ENCODE measurements at places on chromosomes 11 and 22.

DNA sequence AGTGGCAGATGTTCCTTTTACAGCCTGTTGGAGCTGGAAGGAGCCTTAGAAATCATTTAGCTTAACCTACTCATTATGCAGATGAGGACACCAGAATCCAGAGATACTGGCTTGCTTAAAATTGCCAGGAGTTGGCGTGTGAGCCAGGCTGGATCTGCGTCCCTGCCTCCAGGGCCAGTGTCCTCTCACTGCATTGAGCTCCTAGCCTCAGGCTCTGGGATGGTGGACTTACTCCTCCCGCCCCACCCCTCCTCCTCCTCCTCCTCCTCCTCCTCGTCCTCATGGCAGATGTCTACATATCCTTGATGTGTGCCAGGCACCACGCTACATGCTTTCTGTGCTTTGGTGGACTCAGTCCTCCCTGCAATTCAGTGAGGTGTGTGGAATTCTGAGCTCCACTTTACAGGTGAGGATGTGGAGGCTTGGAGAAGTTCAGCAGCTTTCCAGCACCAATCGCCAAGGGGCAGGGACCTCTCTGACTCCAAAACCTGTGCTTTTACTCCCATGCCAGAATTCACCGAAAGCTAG lies 24.1 kb downstream of the ADAMTS15 start:
- no peak for DNase-seq

DNA sequence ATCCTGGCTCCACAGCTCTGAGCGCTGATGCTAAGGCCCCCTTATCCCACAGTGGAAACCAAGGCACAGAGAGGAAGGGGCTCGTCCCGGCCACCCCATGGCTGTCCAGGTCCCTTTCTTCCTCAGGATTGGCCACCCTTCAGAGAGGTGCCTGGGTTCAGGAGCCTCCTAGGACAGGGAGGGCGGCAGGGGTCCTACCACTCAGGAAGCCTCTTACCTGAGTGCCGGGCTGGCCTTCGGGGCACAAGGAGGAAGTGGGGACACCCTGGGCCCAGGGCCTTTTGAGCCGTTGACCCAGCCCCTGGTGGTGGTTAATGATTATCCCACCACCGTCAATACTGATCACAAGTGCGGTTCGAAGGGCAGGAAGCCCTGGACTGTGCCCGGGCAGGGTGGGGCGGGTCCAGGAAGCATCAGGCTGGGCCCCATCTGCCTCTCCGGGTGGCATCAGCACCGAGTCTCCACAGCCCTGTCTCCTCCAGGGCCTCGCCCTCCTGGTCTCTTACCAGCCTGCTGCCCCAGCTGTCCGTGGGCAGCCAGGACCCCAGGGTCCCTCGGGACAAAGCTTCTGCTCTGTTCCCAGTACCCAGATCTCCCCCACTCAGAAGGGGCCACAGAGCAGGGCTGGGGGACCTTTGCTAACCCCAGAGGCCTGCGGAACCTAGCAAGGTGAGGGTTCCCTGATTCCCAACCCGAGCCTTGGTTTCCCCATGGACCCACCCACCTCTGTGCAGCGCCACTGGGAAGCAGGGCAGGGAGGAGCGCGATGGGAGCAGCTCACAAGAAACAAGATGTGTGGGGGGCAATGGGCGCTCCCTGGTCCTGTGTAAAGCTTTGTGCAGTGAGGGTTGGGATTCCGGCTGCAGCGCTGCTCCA lies 15.0 kb upstream of the EHD1 start:
- DNase-seq: no peak

- DNase-seq: no peak
Observed at GRCh38 chr11:64245401-64245796, 1.3 kb downstream of the PPP1R14B start.

DNA sequence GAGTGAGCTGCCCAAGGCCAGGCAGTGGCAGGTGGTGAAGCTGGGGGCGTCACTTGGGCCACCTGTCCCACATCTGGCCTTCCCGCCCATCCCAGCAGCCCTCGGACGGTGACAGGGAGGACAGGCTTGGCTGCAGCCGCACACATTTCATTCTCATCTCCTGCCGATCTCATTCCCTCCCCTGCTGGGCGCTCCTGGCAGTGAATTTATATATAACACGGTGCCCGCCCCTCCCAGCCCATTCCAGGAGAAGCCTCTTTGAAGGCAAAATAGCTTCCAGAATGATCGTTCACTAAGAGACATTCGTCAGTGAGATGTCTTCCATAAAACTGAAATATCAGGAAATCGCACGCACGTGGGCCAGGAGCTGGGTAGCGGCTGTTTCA lies 861.3 kb downstream of the TBC1D22A start:
- no peak for DNase-seq

DNA sequence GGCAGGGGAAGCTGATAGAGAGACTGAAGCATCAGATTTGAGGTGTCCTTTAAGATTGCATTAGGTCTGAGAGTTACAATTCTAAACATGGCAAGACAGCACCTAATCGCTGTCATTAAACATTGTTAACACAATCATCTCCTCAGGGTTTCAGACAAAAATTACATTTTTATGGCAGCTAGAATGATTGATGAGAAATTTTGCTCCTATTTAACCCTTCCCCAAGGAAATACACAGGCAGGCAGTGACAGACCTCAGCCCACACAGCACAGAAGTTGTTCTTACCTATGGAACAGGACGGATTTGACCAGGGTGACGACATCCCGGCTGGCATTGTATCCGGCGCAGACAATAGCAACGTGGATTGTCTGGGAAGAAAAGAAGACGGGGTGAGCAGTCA lies 294.3 kb downstream of the LARGE1 start:
- DNase-seq: no peak

GRCh38 chr11:62788991-62789390 lies 1.8 kb downstream of the TMEM179B start:
- no peak for DNase-seq

DNA sequence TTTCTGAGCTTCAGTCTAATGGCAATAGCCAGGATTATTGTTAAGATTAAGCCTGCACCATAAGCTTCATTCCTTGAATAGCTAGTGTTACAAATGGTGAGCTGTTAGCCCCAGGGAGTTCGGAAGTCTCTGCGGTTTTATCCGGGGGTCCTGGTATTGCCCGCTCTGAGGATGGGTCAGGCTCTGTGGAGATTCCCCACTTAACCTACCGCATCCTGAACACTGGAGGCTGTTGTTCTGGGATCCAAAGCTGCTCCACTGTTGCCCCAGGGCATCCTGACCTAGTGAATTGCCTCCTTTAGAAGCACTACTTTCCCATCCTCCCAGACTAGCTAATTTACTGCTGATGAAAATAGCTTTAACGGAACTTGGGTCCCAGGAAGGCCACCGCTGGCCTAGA lies 14.5 kb upstream of the PEX26 start:
- no peak for DNase-seq

GRCh38 chr11:45834298-45834756 lies 12.9 kb upstream of the CRY2 start:
- DNase-seq: no peak

GRCh38 chr11:118933486-118933885 lies 7.8 kb upstream of the BCL9L start:
- DNase-seq: no peak

GRCh38 chr11:63505857-63506528 lies at the start of gene LGALS12:
Gene LGALS12, plus strand, starts transcription at chr11:63506084. Its CDS starts 375 bp downstream, at chr11:63506459.
- DNase-seq: no peak

GRCh38 chr22:17970201-17970708 lies 54.1 kb downstream of the MICAL3 start:
- no peak for DNase-seq

- DNase-seq: no peak
Observed at GRCh38 chr22:43777286-43777685, 34.8 kb downstream of the EFCAB6 start.

DNA sequence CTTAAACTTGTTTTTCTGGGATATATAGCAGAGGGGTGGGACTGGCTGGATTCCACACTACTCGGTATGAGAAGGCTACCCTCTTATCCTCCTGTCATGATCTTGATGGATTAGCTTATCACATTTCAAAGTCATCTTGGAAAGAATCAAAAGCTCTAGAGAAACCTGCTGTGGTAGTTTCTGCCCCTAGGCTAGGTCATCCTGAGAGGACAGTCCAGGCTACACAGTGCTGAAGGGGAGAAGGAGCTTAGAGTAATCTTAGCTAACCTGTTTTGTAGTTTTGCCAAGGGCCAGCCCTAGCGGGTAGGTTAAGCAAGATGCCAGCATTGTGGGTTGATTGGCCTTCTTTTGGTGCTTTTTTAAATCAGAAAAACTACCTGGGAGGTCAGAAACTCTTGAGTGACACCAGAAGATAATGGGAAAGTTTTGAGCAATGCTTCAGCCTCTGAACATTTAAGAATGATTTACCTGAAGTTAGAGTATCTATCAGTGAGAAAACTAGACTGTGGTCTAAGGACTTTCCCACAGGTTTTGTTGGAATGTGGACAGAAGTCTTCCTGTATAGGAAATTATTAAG lies 21.3 kb downstream of the PIWIL4 start:
- DNase-seq: no peak

GRCh38 chr11:111623527-111624030 lies 21.3 kb downstream of the SIK2 start:
- DNase-seq: no peak

GRCh38 chr11:65429068-65429681 lies 6.6 kb downstream of the NEAT1 start:
- no peak for DNase-seq

DNA sequence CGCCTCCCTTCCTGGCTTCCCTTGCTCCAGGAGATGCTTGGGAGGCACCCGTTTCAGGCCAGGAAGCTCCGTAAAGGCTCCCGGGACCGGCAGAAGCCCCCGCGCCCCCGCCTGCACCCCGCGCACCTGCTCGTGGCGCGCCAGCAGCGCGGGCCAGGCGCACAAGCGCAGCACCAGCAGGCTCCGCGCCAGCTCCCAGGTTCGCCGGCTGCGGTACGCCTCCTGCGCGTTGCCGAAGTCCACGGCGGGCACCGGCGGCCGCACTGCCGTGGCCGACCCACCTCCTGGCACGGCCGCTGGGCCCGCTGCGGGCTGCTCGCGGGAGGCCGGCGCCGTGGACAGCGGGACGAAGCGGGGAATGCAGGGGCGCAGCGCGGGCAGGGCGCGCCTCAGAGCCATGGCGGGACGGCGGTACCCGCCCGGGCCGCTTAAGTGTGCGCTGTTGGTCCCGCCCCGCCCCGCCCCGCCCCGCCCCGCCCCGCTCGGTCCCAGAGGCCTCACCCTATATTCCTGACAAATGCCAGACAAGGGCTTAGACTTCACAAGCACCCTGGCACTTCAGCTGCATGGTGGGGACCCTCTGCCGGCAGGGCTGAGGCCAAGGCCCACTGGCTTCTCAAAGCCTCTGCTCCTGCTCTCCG lies at the start of gene PRODH:
TSS of gene PRODH (minus strand) at position 405 of the 641 bp plus-strand sequence. CDS start at position 399, 6 bp downstream.
- no peak for DNase-seq

DNA sequence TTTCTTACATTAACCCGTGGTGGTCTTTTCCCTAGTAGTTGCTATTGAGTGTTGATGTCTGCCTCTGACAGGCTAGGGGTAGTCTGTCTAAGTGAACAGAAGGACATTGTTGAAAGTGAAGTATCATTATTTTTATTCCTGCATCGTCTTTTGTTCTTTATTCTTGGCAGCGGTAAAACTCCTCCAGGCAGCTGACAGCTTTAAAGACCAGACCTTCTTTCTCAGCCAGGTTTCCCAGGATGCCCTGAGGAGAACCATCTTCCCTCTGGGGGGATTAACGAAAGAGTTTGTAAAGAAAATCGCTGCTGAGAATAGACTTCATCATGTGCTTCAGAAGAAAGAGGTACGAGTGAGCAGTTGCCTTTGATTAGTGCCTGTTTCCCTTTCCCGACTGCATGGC lies 14.6 kb downstream of the TRMU start:
- no peak for DNase-seq

DNA sequence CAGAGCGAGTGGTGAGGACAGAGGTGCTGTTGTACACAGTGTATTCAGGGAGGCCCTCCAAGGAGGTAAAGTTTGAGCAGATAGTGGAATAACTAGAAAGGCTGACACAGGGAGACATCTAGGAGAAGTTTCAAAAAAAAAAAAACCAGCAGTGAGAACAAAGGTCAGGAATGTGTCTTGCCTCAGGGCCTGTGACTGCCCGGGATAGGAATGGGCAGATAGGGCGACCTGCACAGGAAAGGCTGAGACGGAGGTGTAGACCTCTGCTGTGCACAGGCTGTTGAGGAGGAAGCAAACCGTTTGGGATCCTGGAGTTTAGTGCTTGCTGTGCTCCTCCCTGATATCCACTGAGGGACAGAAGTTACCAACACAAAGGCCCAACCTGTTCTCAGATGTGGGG lies 406.5 kb upstream of the B3GAT1 start:
- DNase-seq: no peak

DNA sequence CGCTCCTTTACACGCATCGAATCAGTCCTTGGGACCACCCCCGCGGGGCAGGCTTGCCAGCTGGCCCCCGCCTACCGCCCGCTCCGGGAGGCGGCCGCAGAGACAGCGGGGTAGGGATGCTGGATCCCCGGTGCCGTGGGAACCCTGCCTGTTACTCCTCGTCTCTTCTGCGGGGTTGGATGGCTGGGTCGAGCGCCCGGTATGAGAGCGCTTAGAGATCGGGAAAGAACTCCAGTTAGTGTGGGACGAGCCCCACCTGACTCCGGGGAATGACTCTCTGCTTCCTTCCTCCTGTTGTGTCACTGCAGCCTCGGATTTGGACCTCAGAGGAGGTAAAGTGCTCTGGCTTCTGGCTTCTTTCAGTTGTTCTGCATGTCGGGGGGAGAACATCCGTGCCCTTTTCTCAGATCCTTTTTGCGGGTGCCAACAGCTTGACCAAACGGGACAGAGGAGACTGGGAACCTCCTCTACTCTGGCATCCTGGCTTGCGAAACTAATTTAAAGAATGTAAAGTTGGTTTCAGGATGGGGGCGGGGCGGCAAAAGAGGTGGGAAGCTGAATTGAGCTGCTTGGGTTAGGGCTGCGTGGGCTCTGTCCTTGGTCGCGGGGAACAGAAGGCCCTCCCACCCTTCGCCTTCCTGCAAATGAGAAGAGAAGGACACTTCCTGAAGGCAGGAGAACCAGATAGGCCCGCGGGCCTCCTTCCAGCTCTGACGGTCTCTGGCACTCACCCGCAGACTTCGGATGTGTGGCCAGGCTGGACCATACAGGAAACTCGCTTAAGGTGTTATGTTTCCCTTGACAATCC lies 938 bp downstream of the LAYN start:
- no peak for DNase-seq

DNA sequence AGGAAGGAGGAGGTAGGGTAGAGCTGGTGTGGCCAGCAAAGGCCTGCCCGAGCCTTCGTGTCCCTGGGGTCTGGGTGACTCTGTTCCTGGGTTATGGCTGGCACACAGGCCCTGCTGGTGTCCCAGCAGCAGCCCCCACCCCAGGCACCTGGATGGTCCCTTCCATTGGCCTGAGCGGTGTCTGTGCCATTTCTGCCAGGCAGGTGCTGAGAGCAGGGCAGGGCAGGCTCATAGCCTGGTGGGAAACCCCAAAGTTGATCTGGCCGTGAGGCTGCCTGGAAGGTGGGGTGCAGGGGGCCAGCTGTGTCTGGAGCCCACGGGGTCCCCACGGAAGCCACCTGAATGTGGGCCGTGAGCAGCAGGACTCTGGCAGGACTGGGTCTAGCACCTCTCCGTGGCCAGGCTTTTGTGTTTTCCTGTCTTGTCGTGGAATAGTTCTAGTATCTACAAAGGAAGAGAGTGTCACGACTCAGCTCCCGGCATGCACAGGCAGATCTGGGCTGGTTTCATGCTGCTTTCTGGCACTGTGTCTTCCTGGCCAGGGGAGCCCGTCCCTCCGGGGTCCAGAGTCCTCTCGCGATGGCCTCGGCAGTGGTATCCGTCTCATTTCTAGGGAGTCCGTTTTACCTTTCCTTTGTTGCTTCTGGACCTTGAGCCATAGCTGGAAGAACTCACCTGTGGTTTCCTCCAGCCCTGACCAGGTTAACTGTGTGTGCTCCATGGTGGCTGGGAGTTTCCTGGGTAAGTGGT lies 83.7 kb downstream of the KCNQ1 start:
- no peak for DNase-seq

- DNase-seq: no peak
Observed at GRCh38 chr22:41347066-41347859, 34.5 kb upstream of the TEF start.
